ENCODE measurements at places on chromosomes 16 and 17.

DNA sequence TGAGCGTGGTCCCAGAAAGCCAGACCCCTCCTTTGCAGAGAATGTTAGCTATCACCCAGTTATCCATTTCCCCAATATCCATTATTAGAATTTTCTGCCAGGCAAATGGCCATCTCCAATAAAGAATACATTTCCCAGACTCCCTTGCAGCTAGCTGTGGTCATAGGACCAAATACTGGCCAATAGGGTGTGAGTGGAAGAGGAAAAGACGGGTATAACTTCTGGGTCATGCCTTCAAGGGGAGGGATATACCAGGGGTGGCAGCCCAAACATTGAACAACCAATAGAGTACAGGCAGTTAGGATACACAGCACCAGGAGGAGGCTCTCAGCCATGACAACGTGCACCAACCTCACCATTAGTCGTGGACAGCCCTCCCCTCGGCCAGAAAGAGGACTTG lies 26.1 kb upstream of the FOXF1 start:
- no peak for DNase-seq

DNA sequence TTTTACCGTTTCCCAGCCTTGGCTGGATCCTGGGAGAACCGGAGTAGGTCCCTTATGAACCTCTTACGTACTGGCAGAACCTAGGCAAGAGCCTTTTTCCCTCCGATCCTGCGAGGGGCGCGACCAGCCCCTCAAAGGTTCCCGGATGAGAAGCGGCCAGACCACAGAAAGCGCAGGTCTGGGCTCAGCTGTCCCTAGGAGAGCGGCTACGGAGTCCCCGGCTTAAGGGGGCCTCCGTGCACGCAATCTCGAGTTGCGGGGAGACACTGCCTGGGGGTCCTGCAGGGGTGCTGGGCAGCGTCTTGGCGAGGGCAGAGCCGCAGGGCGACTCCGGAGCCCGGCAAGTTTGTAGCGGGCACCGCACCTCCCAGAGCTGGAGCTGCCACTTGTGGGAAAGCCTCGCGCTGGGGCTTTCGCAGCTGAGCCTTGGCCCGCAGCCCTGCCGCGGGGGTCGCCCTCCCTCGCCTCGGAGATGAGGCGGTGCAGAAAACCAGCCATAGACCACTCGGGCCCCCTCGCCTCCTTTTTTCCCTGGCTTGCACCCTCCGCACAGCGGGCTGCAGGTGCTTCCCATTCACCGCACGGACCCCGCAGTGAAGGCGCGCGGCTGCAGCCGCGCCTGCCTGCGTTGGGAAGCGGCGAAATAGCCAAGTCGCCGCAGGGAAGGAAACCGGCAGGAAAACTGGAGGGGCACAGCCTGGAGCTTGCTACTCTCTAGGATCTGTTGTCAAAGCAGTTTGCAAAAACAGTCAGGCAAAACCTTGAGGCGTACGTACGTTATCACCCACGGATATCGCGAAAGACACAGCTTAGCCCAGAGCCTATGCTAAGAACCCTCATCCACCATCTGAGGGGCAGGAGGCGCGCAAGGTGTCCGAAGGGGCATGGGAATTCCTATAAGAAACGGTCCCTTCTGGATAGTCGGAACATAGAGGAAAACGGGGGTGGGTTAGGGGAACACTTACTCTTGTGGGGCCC lies 834 bp downstream of the CDH8 start:
- DNase-seq, result no peak

GRCh38 chr17:77531641-77532040 lies 390.9 kb downstream of the SEC14L1 start:
- DNase-seq, result no peak

DNA sequence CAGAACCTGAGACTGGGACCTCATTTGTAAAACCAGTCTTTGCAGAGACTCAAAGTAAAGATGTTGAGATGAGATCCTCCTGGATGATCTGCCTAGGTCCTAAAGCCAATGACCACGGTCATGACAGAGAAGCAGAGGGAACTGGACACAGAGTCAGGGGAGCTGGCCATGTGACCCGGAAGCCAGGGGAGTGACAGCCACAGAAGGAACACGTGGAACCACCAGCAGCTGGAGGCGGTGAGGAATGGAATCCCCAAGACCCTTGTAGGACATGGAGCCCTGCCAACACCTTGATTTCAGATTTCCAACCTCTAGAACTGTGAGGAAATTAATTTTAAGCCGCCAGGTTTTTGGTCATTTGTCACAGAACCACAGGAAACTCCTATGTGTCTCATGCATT lies 37.0 kb downstream of the USP22 start:
- DNase-seq, result no peak

DNA sequence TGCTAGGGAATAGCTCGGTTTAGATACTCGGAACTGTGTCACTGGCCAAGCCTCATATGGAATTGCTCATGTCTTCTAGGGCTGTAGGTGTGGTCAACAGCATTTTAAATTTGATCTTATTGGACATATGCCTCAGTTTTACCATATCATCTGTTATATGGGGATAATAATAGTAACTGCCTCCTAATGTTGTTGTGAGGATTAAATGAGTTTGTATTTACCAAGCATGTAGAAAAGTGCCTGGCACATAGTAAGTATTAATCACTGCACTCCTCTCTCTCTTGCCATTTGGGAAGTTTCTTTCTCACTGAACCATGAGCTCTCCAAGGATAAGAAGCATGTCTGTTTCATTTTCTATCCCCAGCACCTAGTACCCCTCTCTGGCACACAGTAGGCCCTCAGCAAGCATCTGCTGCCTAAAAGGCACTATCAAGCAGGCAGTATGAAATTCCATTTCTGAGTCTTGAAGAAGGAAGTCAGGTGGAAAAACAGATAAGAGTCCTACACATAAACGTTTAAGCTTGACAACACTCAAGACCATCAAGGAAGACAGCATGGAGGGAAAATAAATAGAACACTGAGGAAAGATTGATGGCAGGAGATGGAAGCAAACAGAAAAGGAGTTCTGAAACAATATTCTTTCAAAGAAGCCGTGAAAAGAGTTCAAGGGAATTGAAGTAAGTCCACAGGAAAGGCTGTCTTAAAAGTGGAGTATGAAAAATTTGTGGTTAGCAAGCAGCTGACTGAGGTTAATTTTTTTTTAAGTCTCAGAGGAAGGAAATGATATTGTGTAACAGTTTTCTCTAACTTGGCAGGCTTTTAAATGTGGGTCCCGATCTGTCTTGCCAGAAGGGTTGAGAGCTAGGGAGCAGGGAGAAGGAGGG lies 2.2 kb upstream of the ATP6V0A1 start:
- DNase-seq, result no peak

DNA sequence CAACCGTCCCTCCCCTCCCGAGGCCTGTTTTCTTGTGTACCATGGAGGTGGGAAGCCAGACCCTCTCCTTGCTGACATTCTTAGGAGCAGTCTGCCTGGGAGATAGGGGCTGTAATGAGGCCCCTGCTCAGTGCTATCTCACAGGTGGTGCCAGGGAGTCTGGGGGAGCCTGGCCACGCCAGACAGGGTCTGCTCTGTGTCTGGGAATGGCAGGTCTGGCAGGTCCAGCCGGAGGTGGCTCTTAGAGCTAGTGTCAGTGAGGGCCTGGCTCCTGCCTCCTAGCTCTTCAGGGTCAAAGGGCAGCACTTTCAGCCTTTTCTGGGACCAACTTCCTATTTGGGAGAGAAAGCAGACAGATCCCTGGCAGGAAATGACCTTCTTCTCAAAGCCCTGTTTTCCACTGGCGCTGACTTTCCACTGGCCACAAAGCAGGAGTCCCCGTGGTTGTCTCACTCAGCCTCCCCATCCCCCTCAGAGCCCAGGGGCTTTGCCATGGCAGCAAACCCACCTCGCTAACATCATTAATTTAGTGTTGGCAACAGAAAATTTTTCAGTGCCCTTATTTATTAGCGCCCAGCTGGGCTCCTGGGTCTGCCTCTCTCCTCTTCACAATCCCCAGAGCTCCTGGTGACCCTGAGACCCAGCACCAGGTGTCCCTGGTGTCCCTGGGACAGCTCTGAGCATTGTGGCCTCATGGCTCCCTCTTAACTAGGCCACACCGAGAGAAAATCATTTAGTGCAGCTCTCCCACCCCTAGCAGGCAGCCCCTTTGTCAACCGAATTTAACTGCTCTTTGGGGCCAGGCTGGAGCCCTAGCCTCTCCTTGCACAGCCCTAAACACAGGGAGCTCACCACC lies 24.0 kb upstream of the DOK4 start:
- DNase-seq, result no peak

- no peak for DNase-seq
Observed at GRCh38 chr17:35731239-35731916, at the start of gene RASL10B. RASL10B (plus strand) TSS chr17:35731639; CDS start chr17:35735185, 3,546 bp downstream.

GRCh38 chr16:15046692-15047376 lies 9.0 kb downstream of the NTAN1 start:
- no peak for DNase-seq

GRCh38 chr17:37530420-37530819 lies 40.7 kb downstream of the DUSP14 start:
- DNase-seq, result no peak

- no peak for DNase-seq
Observed at GRCh38 chr17:56773124-56773523, 60.6 kb downstream of the C17orf67 start.

GRCh38 chr17:1039511-1040215 lies 42.7 kb downstream of the TIMM22 start:
- no peak for DNase-seq

GRCh38 chr17:43917016-43917347 lies 9.6 kb upstream of the MPP2 start:
- no peak for DNase-seq

- DNase-seq, result no peak
Observed at GRCh38 chr17:14637260-14637659, 336.4 kb downstream of the HS3ST3B1 start.

DNA sequence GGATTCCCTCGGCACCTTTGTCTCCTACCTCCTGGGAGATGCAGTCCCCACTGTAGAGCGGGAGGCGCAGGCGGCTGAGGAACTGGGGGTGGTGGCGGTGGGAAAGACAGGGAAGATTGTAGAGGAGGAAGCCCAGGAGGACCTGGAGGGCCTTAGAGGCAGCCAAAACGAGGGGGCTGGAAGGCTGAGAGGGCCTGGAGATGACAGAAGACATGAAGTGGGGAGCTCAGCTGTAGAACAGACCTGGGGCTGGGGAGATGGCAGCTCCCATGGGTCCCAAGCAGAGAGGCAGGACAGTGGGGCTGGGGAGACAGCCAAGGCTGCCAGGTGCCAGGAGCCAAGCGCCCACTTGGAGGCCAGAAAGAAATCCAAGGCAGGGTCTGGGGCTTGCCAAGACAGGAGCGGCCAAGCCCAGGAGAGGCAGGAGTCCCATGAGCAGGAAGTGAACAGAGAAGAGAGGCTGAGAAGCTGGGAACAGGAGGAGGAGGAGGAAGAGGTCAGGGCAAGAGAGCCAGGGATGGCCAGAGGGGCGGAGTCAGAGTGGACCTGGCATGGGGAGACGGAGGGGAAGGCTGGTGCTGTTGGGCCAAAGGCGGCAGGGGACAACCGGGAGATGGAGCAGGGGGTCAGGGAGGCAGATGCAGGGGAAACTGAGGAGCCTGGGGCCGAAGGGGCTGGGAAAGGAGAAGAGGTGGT lies 803 bp downstream of the APOBR start:
- no peak for DNase-seq

DNA sequence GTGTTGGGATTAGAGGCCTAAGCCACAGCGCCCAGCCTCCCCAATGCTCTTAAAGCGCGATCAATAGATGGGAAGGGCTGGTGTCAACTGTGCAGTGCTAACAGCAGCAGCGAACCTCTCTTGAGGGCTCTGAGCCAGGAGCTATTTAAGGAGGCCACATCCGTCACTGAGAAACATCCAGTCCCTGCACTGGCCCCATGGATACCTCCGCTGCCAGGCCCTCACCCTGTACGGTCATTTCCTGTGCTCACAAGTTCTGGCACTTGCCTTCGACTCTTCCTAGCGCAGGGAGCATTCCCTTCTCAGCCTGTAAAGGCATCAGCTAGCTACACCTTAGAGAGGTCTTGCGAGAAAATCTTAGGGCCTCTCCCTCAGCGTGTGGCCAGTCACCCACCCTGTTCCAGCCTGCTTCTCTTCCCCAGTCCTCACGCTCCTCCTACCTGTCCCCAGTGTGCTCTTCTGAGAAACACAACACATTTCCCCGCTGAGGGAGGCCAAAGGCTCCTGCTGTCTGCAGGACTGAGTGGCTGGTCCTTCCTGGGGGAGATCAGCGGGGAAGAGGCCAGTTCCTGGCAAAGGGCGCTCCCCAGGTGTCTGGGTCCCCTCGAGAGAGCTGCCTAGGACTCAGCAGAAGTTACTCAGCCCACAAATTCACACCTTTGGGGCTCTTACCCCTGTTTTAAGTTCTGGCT lies 28.6 kb downstream of the GTF3C1 start:
- no peak for DNase-seq

DNA sequence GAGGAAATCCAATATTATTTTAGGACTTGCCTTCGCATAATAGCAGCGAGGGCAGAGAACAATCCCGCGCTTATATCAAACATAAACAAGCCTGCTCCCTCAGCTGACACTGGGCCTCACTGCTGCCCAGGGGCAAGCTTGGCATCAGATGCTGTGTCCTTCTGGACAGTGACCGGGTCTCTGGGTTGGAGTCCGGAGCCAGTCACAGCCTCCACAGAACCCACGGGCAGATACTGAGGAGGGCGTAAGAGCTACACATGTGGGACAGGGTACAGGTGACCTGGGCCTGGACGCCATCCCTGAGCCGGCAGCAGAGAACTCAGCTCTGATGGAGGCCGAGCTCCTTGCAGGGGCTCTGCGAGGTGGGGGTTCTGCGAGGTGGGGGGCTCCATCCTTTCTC lies 14.7 kb upstream of the ZNF469 start:
- no peak for DNase-seq

- no peak for DNase-seq
Observed at GRCh38 chr17:78745407-78746088, 36.5 kb downstream of the CYTH1 start.

GRCh38 chr17:49588726-49589576 lies 13.3 kb downstream of the NXPH3 start:
- no peak for DNase-seq

DNA sequence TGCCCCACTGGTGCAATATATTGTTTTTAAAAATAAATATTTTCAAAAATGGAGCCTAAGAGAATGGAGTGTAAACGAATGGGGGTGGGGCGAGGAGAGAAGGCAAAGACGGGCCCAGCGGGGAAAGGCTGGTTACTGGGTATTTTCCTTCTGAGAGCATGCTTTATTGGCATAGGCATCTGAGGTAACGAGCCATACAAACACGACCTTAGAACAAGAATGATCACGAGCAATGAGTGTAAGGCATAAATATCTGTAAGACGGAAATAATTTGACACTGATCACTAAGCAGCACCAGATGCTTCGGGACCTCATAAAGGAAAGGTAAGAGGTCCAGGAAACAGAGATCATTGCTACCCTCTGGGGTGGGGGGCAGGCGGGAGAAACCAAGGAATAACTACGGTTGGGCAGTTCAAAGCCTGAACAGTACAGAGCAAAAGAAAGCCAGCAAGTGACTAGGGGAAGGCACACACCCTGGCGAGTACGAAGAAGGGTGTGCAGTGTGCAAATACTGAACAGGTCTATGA lies 959 bp downstream of the SSH2 start:
- DNase-seq, result no peak

- DNase-seq, result no peak
Observed at GRCh38 chr17:75566416-75566815, 21.2 kb upstream of the MYO15B start.

- DNase-seq, result no peak
Observed at GRCh38 chr17:73800893-73801292, 156.6 kb upstream of the SDK2 start.
